Caco-2 (cell line): ENCODE measurements at places on chromosomes 3 and 15. TPM values are rescaled to one million over a fixed set of nuclear protein-coding genes. Genes with fewer than 3 reads are reported as not detected.
A peak's percentile ranks its signal among the peaks of the same experiment; 100 is the strongest.

- no peak for DNase-seq
Observed at GRCh38 chr3:53646723-53647122, 152.3 kb downstream of the CACNA1D start.

DNA sequence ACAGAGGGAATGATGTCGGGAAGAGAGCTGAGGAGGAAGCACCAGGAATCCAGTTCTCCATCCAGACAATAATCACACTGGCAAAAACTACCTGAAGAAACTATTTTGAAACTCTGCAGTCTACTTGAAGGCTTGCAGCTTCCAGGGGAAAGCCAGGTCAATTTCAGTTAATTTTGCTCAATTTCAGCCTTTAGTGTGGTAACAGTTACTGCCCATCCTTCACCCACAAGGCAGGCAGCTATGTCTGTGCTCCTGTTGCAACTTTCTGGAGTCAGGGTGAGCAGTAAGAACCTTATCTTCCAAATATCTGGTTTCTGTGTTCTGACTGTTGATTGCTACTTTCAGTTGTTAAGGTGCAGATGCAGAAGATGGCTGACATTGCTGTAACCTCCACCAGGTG, 221.7 kb downstream of the ADAMTS17 start:
- DNase-seq: no peak

DNA sequence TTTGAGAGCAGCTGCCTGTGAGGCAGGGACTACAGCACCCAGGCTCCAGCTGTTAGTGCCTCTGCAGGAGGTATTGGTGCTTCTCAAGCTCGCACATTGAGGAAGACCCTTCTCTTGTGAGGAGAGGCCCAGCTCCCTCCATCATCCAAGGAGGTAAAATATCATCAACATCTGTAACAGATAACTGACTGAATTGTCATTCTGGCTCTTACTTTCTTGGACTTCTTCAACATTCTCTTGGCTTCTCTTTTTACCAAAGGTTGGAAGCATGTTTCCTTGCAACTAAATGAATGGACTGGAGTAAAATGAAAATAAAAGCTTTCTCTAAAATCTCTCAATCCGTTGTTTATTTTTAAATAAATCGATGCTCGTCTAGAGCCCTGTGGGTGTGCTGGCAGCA, 53.1 kb upstream of the PXYLP1 start:
- no peak for DNase-seq

DNA sequence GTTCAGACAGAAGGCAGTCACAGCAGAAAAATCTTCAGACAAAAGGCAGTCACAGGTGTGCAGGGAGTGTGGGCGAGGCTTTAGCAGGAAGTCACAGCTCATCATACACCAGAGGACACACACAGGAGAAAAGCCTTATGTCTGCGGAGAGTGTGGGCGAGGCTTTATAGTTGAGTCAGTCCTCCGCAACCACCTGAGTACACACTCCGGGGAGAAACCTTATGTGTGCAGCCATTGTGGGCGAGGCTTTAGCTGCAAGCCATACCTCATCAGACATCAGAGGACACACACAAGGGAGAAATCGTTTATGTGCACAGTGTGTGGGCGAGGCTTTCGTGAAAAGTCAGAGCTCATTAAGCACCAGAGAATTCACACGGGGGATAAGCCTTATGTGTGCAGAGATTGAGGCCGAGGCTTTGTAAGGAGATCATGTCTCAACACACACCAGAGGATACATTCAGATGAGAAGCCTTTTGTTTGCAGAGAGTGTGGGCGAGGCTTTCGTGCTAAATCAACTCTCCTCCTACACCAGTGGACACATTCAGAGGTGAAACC, 27.6 kb downstream of the ZNF589 start:
- DNase-seq: peak; percentile 53

DNA sequence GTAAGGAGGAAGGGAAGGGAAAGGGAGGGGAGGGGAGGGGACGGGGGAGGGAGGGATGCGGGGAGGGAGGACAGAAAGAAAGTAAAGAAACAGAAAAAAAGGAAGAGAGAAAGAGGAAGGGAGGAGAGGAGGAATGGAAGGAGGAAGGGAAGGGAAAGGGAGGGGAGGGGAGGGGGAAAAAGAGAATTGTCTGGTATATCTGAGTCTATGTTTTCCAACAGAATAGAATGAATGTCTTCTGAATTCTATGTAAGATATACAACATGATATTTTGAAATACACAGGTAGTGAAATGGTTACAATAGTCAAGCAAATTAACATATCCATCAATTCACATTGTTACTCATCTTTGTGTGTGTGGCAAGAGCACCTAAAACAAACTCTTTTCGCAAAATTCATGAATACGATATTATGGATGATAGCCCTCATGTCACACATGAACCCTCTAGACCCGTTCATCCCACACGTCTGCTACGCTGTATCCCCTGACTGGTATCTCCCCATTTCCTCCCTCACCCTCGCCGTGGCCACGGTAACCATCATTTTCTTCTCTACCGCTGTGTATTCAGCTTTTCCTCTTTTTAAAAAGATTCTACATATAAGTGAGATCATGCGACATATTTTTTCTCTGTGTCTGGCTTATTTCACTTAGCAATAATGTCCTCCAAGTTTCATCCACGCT, 168.9 kb downstream of the XXYLT1 start:
- no peak for DNase-seq

DNA sequence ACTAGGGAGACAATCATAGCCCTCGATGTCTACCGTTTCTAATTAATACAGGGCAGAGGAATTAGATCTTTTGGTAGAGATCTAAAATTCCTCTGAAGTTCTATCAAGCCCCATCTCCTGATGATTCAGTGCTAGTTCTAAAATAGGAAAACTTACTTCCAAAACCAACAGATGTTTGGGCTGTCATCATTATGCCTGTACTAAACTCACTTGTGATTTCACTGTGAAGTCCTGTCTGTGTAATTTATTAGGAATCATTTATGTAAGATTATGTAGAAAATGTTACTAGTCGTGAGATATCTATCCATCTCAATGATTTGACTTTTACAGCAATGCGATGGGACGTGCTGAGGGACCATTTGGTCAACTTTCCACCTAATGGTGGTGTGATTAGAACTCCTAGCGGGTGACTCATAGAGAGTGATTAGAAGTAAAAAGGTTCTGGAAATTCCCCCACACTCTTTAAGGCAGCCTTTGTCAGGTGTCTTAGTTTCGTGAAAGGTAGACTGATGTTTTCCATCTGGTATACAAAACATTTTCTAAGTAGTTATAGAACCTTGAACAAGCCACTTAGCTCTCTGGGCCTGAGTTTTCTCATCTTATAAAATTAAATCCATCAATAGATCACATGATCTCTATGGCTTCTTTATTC, 34.2 kb downstream of the LIPC start:
- no peak for DNase-seq

DNA sequence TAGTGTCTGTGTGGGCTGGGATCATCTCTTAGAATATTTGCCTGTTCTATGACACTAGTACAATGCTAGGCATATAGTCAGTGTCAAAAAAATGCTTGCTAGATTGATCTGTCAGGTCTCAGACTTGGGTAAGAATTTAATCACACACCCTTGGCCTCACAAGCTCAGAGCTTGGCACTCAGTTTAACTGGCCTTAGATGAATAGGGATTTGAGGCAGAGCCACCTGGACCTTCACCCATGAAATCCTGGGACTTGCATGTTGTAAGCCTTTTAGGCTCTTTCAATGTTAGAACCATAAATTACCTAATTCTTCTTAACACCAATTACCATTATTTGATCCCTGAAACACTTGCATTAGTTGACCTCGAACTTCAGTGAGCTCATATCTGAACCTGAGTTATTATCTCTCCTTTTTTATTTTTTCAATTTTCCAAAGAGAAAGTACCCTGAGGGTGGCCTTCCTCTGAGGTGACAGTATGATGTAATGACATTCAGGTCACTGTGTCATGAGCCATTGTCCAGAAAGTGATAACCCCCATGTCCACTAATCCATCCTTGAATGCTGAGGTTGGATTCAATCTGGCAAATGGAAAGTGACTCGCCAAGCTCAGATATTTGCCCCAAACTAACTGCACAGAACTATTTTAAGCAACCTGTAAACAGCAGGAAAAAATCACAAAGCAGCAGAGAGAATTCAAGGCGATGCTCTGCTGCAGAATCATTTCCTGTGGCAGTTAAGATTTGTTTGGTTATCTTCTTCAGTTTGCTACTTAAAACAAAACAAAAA, 615.2 kb upstream of the NR2F2 start:
- no peak for DNase-seq

GRCh38 chr15:62115847-62116246, 49.1 kb downstream of the C2CD4A start:
- peak; percentile 9 for DNase-seq

CHRFAM7A gene
- not detected in 2 replicates for total RNA-seq

ELP6 gene
- 41.0 and 42.0 TPM in 2 replicates for total RNA-seq

GPR176 gene
- total RNA-seq: 9.8 and 14.4 TPM in 2 replicates

PRSS50 gene
- not detected in 2 replicates for total RNA-seq

SOX14 gene
- total RNA-seq: not detected in 2 replicates

RAB27A gene
- 6.8 and 8.7 TPM in 2 replicates for total RNA-seq
